Activated T-cell treated with anti-CD3 and anti-CD28 coated beads, Interleukin-2, amount 50 U/mL, for 24 hours (primary cell): ENCODE measurements at places on chromosomes 7 and 10.

DNA sequence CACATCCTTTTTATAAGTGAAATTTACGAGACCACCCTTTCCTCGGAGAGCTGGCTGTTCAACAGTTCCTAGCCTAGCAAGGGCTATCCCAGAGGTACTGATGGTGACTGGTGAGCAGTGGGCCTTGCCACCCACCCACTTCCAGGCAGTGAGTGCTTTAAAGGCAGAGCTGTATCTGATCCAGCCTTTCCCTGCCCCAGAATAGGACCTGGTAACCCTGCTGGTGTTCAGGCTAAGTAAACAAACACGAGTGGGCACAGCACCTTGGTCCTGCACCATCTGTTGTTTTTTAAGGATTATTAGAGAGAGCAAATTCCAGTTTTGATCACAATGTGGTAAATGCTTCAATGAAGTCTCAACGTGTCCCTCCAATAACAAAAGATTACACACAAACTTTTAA, 75.7 kb downstream of the COBL start:
- DNase-seq: no peak

- no peak for DNase-seq
Measured at GRCh38 chr7:122384528-122384927, 80.0 kb upstream of the FEZF1 start.

- DNase-seq: no peak
Measured at GRCh38 chr7:80806663-80807062, 112.2 kb downstream of the SEMA3C start.

- DNase-seq: peak; percentile 57
Measured at GRCh38 chr7:111752022-111752582, 189.8 kb upstream of the IMMP2L start.

DNA sequence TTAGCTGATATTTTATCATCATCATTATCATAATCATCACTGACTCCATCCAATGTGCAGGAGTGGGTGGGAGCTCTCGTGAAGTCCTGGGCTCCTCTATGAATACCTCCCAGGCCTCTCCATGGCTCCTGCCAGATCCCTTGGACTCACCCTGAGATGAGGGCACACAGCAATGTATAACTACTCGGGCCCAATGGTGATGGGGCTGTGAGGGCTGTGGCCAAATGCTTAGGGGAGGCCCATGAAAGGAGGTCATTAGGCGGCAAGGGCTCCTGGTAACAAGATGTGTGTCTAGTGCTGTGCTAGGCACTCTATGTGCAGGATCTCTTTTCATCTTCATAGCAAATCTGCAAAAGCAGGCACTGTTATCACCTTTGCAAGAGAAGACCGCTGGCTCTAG, 270.9 kb downstream of the GLRX3 start:
- DNase-seq: no peak

GRCh38 chr7:99375070-99375807, 709 bp downstream of the ARPC1B start:
- DNase-seq: peak; percentile 83

DNA sequence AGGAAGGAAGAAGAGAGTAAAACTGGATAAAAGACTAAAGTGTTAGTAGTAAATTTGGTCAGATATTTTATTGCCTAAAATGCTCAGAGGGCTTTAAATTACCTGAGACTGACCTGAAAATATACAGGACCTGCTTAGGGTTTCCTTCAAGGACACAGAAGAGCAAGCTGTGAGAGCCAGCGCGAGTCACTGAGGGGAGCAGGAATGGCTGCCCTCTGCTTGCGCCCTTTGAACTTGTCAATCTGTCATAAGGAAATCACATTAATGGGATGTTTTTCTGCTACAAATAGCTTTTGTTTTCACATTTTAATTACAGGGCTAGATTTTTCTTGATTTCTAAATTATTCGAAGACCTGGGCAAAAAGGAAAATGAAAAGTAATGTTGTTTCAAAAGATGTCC, 26.9 kb downstream of the DNAJB9 start:
- DNase-seq: no peak

DNA sequence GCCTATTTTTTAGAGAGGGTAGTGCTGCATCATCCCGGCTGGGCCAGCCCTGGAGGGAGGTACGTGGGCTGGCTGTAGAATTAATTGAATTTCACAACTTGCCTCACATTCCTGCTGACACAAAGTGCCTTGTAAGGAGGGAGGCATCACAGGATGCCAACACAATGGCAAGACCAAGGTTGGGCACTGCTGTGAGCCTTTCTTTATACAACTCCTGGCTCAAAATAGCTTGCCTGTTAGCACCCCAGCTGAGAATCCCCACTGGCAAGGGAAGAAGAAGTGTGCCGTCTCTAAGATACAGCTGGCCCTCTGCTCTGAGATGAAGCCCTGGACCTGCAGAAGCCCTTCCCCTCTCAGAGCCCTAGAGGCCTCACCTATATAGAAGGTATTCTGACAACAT, 873.9 kb downstream of the GRID1 start:
- DNase-seq: no peak

DNA sequence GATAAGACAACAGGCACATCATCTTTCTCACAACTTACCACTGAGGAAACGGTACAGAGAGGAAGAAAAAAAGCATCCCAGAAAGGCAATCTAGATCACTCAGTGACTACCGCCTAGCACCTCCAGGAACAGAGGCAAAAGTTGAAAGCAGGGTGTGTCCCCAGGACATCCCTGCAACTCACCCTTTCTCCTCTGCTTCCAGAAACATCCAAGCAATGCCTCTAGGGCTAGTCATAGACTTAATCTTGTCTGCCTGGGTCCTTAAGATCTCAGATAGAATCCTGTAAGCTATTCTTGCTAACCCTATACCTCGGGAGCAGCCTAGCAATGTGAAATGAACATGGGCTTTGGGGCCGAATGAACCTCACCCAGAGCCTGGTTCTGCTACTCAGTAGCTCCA, 18.8 kb upstream of the PDCD4 start:
- peak; percentile 20 for DNase-seq

DNA sequence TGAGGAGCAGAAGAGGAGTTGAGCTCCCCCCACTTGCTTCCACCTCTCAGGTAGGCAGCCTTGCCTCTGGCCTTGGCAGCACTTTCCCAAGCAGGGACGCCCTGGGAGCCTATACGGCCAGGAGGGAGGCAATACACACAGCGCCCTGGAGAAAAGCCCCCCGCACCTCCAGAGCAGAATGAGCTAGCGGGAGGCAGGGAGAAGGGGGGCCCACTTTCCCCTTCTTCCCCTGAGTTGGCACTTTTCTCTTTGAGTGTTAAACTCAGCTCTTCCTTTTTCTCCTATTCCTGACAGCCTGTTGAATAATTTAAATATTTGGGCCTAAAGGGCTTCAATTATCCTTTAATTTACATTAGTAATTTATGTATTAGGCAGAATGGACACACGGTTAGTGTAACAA, 35.8 kb downstream of the UNC5B start:
- no peak for DNase-seq

- DNase-seq: no peak
Measured at GRCh38 chr10:76396134-76396533, 964.7 kb downstream of the LRMDA start.

DNA sequence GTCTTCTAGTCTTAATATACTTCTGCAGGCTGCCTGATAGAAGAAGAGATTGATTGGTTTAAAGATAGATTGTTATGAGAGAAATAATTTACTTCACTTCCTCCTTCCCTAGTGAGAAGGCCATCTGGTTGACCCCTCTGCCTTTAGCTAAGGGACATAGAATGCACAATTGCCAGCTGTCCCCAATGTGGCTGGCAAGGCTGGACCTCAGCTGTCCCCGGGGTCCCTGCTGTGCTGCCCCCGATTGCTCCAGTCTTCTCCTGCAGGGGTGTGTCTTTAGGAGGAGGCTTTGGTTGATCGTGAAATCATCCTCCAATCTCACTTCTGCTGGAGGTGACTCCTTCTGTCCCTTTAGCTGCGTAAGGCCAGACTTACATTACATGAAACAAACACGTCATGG, 388.5 kb downstream of the DPP6 start:
- DNase-seq: no peak

DNA sequence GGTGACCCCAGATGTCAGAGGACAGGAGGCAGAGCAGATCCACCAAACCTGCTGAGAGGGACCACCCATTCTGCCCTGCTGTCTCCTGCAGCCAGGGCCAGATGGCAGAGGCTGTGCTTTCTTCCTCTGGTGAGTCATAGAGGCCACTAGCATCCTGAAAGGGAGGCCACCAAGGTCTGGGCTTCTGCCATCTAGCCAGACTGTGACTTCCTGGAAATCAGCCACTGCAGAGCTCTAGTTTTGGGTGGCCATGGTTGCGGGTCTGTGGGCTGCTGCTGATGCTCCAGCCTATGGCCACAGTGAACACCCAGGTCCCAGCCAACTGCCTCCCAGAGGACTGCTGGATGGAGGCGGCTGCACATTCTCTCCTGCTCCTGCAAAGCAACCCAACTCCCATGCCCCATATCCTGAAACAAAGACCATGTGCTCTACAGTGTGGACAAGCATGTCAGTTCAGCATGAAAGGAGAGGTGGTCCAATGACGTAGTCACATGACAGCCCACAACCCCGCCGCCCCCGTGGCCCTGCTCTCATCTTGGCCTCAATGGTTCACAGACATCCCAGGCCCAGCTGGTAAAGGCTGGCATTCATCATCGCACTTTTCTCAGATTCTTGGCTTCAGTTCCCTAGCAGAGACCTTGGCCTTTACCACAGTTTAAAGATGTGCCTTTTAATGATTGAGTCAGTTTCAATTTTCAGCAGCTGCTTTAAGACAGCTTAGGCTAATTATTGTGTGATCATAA, 73.9 kb upstream of the CXCL12 start:
- no peak for DNase-seq

GRCh38 chr10:69863580-69863979, 61.9 kb downstream of the COL13A1 start:
- DNase-seq: no peak

GRCh38 chr10:1462994-1463633, 274.2 kb downstream of the ADARB2 start:
- no peak for DNase-seq

GRCh38 chr10:72709041-72709440, 17.1 kb downstream of the MCU start:
- DNase-seq: no peak

DNA sequence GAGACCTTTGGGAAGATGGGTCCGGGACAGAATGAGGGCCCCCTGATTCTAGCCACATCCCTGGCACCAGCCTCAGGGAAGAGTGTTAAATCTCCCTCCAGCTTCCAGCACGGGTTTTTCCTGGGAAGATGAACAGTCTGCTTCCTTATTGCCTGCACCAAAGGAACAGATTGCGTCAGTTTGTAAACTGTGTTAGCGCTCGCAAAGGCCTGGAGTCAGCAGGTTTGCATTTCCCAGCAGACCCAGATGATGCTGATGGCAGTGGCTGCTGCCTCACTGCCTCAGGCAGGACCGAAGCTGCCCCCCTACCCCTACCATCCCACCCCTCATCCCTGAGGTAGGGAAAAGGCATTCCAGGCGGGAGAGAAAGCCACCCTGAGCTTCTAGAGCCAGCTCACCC, 34.6 kb upstream of the LRRC4 start:
- DNase-seq: no peak

DNA sequence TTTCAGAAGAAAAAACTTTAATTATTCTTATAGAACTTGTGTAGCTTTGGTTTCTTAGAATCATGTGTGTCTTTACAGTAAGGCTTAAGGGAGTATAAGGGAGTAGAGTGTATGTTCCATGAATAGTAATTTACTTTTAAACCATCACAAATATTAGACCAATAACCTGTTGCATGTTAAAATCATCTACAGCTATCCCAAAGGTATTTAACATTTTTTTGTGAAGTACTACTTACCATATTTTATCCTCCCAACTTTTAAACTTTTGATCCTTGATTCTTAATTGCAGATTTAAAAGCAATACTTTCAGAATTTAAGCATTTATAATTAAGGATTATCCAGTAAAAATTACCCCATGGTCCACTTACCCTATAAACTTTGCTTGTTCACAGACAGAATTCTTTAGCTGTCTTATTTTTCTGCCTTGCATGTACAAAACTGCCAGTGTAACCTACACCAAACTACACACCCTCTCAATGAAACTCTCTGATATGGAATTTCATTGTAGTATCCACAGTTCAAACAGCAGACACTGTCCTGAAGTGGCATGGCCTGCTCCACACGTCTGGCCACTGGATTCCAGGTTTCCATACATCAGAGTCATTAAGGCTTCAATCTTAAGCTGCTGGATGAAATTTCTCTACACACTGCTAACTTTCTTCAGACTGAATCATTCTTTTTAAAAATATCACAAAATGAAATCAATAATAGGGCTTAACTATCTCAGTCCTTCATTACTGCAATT, 5.8 kb downstream of the GLI3 start:
- no peak for DNase-seq

DNA sequence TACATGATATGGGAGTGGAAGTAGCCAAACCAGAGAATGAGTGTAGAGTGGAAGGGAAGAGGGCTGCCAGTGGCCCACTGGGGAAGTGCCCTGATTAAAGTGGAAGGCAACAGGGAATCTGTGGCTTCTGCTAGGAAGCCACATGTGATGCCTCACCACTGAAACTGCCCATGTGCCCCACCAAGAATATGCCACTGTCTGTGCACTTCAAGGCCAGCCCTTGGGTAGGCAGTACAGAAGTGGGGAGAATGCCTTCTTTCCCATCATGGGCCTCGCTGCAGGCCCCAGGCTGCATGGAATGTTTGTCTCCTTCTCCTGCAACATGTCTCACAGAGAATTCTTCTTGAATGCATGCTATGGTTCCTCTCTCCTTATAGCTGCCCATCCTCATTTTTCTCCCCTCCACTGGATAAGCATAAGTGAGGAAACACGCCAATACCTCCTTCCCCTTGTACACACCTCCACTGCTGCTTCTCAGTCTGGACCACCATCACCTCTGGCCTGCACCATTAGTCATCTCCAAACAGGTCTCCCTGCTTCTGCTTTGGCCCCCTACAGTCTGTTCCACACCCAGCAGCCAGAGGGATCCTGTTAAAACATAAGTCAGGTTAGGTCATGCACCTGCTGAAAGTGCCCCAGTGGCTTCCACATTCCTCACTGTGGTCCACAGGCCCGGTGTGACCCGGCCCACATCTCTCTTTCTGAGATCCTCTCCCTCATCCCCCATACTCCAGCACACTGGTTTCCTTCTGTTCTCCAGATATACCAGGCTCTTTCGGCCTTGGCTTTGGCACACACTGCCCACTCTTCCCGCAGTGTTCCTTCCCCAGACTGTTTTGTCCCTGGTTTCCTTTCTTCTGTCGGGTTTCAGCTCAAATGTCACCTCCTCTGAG, 37.1 kb downstream of the SNX10 start:
- no peak for DNase-seq

DNA sequence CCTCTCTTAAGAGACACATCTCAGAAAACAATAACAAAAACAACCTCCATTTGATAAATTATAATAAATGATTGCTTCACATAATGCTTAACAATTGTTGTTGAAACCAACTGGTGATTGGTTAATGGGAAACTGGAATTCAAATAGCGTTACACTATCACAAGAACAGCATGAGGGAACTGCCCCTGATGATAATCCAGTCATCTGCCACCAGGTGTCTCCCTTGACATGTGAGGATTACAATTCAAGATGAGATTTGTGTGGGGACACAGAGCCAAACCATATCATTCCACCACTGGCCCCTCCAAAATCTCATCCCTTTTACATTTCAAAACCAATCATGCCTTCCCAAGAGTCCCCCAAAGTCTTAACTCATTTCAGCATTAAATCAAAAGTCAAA, 375.9 kb downstream of the BMPER start:
- no peak for DNase-seq
